NCI-H2227 treated with DMSO at 0.1 percent for 48 hours (cell line): ENCODE measurements at places on chromosomes 2 and 18.

DNA sequence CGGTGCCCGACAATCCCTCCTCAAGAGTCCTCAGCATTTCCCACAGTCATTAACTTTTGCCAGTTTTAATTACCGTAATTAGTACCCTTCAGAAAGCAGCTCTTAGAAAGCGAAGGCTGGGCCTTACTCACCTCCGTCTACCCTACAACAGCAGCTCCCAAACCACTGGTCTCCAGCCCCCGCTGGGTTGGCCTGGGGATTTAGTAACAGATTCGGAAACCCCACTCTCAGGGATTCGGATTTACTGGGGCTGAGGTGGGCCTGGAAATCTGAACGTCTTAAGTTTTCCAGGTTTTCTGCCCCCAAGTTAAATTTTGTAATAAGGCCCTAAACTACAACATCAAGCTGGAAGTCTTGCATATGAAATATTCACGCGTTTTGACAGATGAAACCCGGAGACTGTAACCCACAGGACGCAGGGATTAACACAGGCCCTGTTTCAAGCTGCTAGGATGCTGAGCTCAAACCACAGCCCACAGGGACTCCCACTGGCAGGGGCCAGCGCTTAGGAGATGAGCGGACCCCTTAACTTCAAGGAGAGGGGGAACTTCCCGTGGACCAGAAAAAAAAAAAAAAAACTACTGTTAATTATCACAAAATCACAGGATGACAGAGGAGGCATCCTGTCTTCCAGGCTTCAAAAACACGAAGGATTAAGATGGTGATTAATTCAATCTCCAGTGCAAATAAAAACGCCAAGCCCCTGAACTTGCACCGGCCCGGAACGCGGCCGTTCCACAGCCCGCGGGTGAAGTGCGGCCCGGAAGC, 985 bp downstream of the ILKAP start:
- no peak for DNase-seq

DNA sequence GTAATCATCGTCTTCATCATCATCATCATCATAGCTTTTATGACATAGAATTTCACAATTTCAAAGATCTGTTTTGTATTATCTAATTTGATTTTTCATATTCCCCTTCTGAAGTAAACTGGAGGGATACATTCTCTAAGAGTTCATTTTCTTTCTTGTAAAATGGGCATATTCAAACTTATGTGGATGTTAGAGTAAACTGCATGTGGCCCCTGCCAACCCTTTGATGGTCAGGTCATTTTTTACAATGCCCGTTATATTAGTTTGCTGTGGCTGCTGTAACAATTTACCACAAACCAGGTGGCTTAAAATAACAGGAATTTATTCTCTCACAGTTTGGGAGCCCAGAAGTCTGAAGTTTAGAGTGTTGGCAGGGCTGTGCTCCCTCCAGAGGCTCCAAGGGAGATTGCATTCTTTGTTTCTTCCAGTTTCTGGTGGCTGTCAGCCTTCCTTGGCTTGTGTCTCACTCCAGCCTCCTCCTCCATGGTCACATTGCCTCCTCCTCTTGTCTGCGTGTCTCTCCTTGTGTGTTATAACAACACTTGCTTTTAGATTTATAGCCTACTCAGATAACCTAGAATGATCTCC, 127.5 kb upstream of the MMADHC start:
- DNase-seq = no peak

DNA sequence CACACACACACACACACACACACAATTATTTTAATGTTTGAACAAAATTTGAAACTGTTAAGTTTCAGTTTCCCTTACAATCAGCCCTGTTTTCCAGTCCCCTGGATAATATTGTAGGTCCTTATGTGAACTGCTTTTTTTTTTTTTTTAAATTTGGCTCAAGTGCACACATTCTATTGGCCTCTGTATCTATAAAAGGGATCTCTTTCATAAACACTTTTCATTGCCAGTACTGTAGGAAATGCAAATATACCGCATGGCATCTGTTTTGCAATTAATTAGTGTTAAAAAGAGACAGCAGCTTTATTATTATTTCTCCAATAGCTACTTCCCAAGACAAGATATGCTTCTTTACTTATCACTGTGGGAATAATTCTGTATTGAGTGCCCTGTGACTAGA, 738.7 kb downstream of the EPHA4 start:
- DNase-seq = no peak

DNA sequence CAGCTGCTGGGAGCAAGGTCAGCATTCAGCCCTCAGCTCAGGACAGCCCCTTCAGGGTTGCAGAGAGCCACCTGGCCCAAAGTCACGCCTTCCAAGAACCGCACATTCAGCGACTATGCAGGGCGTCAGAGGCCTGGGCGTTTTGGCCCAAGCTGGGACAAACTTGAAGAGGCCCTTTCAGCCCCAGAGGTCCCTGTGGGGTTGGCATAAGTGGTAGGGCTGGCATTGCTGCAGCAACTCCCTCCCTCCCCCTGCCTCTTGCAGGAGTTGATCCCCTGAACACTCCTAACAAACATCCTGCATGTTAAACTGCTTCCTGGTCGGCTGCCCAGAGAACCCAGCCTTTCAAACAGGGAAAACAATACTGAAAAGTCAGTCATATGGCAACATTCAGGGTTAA, 192.9 kb upstream of the SMAD2 start:
- DNase-seq = no peak

DNA sequence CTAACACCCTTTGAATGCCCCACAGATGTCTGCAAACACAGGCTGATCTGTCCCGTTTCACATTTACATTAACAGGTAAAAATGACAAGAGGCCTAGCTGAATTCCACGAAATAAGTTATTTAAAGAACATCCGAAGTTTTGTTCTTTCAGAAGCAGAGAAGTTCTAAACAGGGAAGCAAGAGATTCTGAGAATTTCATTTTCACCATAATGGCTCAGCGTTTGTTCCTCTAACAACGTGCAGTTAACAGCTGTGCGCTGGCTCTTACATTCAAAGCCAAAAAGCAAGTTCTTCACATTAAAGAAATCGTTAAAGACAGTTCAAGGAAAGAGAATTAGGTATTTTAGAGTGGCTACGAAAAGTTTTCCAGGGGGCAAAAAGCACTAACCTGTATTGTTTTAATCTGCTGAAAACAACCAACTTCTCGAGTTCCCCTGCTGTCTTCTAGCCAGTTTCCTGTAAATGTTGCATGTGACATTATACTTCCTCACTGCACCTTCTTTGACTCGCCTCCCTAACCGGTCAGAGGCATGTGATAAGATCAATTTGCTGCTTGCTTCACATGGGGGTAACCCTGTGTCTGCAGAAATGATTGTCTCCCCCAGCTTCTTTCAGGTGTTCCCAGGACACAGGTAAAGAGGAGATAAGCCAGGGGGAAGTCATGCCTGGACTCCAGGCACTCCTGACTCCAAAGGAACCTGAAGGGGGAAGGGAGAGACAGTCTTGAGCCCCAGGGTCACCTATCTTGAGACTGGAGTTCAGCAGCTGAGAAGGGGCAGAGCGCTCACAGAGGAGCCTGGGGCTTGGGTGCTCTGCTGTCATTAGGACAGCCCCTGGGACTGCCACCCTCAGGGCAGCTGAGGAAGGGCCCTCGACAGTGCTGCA, 36.8 kb upstream of the WIPF1 start:
- DNase-seq = no peak

DNA sequence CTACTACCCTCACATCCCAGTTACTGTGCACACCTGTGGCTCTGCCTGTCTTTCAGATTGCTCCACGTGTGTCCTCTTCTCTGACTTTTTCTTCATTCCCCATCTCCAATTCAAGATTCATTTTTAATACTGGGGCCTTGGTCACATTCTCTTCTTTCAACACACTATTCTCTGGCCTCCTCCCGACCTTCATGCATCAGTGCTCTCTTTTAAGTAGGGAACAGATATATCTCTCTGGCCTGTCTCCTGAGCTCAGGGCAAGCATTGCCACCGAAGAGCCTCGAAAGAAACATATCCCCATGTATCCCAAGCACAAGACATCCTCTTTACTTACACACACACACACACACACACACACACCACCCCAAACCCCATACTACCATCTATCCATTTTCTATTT, 21.6 kb upstream of the PAX8 start:
- no peak for DNase-seq

- no peak for DNase-seq
These were observed 252.8 kb downstream of the MTX2 start for GRCh38 chr2:176521878-176522670.

DNA sequence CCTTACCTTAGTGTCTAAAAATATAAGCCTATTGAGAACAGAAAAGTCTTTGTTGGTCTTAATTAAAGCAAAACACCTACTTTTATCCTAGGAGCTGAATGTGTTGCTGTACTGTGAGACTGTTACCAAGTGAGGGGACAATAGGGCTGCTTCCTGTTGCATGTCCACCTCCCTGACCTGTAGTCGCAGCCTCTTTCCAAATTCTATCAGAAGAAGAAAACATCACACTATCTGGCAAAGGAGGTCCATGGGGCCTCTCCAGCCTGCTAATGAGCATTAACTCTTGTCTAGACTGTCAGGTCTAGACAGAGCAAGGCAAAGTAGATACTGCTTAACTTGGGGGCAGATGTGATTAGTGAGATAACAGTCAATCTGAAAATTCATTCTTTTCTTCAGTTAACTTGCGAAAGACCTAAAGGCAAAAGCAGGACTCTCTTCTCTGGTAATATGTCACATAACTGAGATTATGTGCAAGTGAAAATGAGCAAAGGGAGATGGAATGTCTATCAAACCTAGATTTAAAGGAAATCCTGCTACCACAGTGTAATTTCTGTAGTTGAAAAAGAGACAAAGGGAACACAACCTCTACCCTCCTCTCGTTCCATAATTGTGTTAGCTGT, 66.9 kb downstream of the CDH20 start:
- no peak for DNase-seq

DNA sequence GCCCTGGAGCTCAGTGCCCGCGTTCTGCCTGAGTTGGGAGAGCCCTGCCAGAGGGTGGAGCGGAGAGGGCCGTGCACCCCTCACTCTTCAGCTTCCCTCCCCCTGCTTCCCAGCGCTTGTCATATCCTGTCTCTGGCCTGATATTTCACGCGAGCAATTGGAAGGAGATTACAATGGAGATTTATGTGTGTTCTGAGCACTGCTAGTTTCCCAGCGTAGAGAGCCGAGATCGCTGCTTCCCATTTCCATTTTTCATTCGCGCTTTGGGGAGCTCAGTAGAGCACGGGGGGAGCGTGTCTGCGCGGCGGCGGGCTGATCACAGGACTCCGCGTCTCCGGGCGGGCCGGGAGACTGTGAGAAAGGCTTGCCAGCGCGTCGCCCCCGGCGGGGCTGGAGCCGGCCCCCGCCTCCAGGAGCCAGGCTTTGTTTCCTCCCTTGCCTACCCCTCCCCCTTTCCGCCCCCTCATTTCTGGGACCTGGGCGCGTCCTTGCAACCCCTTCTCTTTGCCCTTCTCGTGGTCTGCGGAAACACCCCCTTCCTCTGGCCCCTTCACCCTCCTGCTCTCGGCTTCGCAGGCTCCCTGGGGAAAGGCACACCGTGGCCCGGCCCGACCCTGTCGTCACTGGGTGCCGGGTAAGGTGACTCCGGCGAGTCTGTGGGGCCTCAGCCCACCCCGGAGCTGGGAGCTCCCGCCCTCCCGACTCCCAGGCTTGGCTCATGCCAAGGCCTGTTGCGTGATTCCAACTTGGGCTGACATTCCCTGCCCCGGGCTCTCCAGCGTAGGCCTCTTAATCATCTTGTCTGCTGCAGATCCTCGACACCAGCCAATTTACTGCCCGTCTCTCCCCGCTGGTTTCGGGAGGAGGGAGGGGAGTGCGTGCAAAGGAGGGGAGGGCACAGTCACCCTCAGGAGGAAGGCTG, 5.8 kb downstream of the DLX2 start:
- DNase-seq = no peak

DNA sequence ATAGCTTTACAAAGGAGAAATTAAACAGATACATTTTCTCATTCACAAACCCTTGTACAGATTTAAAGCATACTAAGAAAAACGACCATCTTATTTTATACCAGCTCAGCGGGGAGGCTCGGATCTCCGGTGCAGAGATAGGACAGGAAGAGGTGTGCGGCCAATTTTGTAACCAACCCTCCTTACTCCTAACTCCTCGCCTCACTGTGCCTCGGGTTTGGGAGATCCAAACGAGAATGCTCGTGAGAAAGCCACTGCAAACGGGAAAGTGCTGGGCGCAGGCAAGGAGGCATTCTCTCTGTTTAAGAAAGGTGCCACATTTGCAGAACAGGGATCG, 1.2 kb downstream of the KDSR start:
- no peak for DNase-seq

- no peak for DNase-seq
These were observed 28.2 kb downstream of the LPIN1 start for GRCh38 chr2:11774600-11774999.

DNA sequence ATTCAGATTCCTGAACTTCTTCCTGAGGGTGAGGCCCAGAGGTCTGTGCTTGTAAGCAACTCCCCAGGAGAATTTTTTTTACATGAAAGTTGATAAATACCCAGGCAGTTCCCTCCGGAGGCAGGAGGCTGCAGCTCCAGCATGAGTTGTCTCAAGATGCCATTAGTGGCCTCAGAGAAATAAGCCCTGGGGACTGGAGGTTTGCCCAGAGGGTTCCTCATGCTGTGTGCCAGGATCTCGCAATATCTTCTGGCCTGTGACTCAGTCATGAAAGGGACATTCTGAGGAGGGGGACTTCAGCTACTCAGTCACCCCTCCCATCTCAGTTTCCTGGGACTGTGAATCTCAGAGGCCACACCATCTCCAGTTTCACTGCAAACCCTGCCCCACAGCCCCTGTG, 49.9 kb downstream of the LYPD1 start:
- DNase-seq = no peak

DNA sequence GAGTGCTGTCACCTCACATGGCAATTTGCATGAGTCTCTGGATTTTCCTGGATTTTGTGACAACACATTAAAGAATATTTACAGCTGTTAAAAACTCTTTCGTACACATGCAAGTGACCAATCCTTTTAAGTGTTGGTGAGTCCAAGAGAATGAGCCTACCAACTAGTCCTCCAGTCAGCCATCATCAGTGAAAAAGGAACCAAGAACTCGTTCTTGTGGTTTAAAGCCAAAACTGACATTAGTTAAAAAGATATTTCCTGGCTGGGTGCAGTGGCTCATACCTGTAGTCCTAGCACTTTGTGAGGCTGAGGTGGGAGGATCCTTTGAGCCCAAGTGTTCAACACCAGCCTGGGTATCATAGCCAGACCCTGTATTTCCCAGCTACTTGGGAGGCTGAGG, 215.4 kb upstream of the ITGA4 start:
- no peak for DNase-seq

DNA sequence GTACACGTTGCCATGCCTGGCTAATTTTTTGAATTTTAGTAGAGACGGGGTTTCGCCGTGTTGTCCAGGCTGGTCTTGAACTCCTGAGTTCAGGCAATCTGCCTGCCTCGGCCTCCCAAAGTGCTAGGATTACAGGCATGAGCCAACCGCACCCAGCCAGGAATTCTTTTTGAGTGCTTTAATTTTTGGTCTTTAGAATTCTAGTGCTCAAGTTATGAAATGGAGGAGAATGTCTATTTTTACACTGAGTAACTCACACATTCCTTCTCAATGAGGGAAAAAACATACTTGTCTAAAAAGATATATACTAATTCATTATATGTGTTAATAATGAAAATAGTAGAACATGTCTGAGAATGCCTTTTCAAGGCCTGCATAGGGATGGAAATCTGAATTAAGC, 8.5 kb downstream of the ZNF396 start:
- no peak for DNase-seq
